ENCODE measurements at places on chromosomes 16 and 17. TPM values are rescaled to one million over a fixed set of nuclear protein-coding genes. Genes with fewer than 3 reads are reported as not detected.

TMEM100 gene
- not detected for total RNA-seq

DNA sequence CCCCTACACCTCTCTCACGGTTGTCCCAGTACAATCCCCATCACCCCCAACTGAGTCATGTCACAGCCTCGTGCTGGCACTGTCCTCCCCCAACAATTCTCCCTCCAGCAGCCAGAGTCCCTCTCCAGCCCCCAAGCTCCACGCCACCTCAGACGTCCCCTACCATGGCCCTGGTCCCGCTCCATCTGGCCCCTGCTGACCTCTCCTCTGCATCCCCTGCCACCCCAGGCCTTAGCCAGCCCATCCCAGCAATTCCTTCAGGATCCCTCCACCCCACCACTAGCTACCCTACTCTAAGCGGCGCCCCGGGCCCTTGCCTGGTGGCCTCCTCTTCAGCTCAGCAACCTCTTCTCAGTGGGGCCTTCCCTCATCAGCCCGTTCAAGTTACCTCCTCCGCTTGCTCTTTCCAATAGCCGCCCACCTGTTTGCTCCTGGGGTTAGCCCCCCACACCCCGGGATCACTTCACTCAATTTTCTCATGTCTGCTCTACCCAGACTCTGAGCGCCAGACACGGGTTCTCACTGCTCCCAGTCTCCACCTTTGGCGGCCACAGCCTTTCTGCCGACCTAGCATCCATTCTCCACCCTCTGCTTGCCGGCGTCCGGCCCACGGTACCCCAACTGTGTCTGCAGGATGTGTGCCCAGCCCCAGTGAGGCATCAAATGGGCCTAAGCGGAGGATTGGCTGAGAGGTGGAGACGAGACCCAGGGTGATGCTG is 92.2 kb upstream of the DNAH17 start:
- no peak for DNase-seq
- peaks cover 32% of the 10 kb centered on the region for H3K36me3 ChIP-seq
- H3K27me3 ChIP-seq, result no peaks in the 10 kb centered on the region
- H3K27ac ChIP-seq, result no peak overlapping the region

- H3K27me3 ChIP-seq, result peaks cover 20% of the 10 kb centered on the region
- peaks cover 2% of the 10 kb centered on the region for H3K4me1 ChIP-seq
- H3K4me3 ChIP-seq, result no peak overlapping the region
- H3K27ac ChIP-seq, result no peak overlapping the region
Observed at GRCh38 chr17:75078284-75079022, 9.3 kb upstream of the SLC16A5 start.

DNA sequence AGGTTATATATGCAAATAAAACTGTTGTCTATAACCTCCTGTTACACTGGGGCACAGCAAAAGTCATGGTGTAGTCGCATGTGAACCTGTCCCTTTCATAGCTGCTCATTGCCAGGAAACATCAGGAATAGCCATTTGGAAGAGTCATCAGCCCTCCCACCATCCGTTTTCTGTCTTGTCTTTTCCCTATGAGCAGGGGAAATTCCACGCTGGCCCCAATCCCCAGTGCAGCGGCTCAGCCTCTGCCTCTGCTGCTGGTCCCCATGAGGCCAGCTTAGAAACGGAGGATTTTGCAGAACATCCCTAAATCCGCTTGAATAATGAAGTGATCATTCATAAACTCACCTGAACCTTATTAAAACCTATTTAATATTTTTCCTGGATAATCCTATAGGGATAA is 10.5 kb downstream of the MAPT start:
- H3K4me3 ChIP-seq, result no peak overlapping the region
- no peak overlapping the region for H3K27ac ChIP-seq
- peaks cover 3% of the 10 kb centered on the region for H3K27me3 ChIP-seq
- DNase-seq, result no peak
- no peaks in the 10 kb centered on the region for H3K36me3 ChIP-seq

DNA sequence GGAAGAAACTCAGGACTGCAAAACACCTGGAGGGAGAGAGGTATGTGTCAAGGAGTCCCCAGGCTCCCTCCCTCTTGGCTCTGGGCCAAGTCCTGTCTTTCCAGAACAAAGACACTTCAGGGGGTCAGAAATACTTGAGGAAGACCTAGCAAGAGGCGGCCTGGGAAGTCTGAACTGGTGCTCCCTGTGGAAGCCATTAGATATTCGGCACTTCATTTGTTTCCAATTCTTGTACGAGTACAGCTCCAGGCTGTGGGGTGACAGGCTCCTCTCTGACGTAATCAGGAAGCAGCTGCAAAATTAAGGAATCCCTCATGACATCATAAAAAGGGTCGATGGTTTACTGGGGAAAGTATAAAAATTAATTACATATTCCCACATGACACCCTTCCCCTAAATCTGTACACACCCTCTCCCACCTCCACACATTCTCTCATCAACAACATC is 108.7 kb downstream of the SMG6 start:
- H3K4me3 ChIP-seq, result no peak overlapping the region
- no peaks in the 10 kb centered on the region for H3K27me3 ChIP-seq
- DNase-seq, result no peak
- no peak overlapping the region for H3K27ac ChIP-seq
- H3K4me1 ChIP-seq, result peaks cover 36% of the 10 kb centered on the region
- H3K36me3 ChIP-seq, result no peaks in the 10 kb centered on the region
